ENCODE measurements at places on chromosomes 7 and 10. TPM values are rescaled to one million over a fixed set of nuclear protein-coding genes. Genes with fewer than 3 reads are reported as not detected.
A peak's percentile ranks its signal among the peaks of the same experiment; 100 is the strongest.

Gene PAX4
- total RNA-seq: not detected

Gene ZNF735
- total RNA-seq: not detected

Gene ATG9B
- total RNA-seq: not detected

Gene FAM171A1
- 26.2 TPM for total RNA-seq

Gene KLF14
- total RNA-seq: not detected

Gene SLC26A4
- 0.49 TPM for total RNA-seq

Gene CHAT
- not detected for total RNA-seq

Gene CYP2C18
- total RNA-seq: not detected

GRCh38 chr10:117130862-117131375, 7.2 kb downstream of the VAX1 start:
- no peak for DNase-seq

DNA sequence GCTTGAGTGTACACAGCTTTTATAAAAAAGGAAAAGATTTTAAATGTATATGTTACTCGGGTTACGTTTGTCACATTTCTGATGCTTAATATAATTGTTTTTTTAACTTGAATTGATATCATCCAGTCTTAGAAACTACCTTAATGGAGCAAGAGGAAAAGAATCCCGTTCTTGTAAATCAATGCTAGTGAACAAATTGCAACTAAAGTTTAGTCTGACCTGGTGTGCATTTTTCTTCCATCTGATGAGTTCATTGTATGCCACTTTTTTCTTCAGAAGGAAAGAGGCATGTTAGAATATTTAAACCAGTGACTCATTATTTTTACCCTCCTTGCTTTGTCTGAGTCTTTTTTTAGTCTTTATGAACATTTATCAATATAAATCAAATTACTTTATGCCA, 34.7 kb downstream of the NET1 start:
- DNase-seq: no peak

DNA sequence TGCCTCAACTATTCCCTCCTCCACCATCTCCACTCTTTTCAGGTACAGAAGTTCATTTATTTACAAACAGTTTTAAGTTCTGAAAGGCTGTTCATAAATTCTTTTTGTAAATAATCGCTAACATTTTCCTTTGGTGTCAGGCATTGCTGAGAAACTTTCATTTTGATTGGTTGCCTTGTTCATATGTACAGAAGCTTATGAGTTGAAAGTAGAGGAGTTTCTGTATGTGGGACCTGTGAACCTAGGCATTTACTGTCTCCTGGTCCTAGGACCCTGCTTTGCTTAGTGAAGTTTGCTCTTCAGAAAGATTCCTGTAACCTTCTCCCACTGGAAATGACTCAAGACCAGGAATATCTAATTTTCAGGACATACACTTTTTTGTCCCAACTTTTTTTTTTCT, 30.4 kb downstream of the CCSER2 start:
- DNase-seq: no peak

DNA sequence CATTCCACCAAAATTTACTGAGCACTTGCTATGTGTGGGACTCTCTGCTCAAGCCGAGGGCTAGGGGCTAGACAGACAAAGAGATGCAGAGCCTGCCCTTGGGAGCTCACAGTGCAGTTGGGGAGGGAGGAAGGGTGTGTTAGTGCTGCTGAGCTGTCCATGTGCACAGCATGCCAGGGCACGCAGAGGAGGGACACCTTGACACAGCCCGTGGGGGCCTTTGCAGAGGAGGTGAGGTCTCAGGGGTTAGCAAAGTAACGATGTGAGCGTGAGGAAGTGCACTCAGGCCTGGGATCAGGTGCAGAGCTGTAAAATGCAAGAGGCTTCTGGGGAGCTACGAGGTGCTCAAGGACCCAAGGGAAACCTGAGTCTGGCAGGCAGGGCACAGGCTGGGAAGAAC, 16.3 kb downstream of the PRKCQ start:
- DNase-seq: no peak

DNA sequence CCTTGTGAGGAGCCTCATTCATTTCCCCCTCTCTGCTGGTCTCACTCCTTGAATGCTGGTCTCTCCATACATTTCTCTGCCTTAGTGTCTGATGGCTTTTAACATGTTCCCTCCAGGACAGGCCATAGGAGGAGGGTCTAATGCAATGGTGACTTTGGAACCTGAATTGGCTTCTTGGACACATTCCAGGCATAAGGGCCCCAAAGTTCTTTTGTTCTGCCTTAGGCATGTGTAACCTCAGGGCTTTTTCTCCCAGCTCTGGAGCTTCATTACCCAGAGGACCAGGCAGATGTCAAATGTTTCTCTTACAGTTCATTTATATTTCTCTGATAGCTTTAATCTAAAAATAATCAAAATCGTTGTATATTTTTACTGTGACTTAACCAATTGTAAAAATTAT, 162.6 kb downstream of the SDK1 start:
- DNase-seq: no peak

- DNase-seq: peak; percentile 22
Measured at GRCh38 chr10:55500931-55501559, 700.0 kb upstream of the PCDH15 start.

DNA sequence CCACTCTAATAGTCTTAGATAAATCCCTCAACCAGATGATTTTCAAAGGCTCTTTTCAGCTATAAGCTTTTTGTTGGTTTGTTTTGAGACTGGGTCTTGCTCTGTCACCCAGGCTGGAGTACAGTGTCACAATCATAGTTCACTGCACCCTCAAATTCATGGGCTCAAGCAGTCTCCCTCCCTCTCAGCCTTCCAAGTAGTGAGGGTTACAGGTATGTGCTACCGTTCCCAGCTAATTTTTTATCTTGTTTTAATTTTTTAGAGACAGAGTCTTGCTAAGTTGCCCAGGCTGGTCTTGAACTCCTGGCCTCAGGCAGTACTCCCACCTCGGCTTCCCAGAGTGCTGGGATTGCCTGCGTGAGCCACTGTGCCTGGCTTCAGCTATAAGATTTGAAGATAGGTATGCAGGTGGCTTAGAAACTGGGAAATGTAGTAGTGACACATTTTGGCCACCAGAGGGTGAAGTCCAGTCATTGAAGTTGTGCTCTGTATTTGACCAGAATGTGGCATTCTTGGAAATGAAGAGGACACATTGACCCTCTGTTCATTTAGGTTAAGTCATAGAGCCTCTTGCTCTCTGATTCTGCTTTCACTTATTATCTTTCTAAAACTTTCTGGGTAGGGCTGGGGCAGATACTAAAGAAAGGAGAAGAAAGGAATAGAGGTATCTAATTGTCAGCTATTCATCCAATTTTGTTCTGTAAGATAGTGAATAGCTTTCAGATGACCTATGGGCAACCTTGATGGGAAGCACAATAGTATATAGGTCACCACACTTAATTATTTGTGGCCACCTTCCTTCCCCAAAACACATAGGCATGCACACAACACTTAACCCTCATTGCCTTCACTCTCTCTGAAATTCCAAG, 36.0 kb downstream of the R3HCC1L start:
- DNase-seq: no peak

DNA sequence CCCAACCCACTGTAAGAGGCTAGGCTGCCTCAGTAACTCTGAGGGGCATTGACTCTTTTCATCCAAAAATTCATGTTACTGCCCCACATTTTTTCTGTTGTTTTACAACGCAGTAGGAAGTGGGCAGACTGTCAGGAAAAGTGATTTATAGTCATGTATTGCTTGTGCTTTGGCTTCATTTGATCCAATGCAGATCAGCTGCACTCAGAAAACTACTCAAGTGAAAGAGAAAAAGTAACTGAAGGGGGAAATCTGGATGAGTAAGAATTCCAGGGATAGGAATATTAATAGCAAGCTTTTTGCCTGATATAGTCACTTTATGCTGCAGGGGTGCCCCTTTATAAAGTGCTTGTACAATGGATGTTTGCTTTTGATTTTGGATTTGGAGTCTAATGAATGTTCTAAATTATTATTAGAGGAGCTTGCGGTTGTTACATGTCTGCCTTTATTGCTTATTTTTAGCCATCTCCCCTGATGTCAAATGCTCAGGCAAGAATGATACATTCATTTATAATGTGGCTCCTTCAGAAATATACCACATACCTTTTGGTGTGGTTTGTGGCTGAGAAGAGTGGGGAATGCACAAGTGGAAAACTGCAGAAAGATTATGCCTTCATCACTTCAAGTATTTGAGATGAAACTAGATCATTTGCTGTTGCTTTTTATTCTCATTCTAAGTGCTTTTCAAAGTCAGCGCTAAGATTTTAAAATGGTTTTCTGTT, 86.1 kb downstream of the EGFR start:
- no peak for DNase-seq

DNA sequence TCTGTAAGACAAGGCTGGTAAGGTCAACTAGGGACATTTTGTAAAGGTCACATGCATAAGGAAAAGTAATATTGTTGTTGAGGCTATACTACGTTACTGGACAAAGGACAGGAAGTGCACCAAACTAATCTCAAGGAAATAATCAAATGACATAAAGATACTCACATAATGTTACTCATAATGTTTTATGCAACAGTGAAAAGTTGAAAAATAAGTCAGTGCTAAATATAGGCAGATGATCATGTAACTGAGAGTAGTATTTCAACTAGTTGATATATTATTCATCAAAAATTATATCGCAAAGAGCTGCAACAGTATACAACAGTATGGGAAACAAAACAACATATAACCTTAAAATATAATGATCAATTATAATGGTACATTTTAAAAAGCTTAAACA, 215.7 kb downstream of the PTN start:
- DNase-seq: no peak

DNA sequence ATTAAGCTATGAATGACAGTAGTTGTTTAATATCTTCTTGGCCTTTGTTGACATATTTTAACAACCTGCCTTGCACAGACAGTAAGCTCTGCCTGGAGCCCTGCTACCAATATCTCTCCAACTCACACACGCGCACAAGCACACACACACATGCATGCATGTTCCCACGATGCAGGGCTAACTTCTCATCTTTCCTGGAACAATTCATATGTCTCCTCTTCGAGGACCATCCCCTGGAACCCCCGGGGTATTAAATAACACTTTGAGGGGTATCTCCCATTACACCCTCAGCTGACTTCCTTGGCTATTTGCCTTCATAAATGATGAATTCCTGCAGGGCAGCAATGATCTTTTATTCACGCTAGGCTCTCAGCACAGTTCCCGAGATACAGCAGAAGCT, 258.0 kb downstream of the TRIL start:
- no peak for DNase-seq

DNA sequence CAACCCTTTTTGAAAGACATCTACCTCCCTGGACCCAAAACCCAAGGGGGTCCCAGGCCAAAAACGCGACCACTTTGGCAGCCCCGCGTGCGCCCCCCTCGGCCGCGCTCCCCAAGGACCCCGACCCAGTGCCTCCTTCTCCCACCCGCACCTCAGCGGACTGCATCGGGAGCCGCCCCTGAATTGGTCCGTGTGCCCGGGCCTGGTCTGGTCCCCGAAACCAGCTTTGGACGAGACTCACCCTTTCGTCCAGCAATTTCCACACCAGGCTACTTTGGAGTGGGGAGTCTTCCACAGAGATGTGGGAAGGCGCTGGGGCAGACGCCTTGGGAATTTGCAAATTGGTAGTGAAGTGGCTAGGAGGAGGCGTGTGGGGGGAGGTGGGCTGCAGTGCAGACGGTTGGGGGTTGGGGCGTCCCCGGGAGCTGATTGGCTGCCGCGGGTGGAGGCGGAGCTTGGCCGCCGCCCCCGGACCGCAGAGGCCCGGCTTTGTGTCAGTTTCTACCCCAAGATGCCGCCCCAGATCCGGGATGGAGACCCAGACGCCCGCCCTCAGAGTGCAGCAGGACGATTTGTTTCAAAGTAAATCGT, 16.9 kb downstream of the TCAF1 start:
- peak; percentile 76 for DNase-seq

GRCh38 chr10:119654540-119654939, 3.4 kb downstream of the BAG3 start:
- DNase-seq: peak; percentile 70

- no peak for DNase-seq
Measured at GRCh38 chr7:78355834-78356233, 557.3 kb downstream of the PHTF2 start.

DNA sequence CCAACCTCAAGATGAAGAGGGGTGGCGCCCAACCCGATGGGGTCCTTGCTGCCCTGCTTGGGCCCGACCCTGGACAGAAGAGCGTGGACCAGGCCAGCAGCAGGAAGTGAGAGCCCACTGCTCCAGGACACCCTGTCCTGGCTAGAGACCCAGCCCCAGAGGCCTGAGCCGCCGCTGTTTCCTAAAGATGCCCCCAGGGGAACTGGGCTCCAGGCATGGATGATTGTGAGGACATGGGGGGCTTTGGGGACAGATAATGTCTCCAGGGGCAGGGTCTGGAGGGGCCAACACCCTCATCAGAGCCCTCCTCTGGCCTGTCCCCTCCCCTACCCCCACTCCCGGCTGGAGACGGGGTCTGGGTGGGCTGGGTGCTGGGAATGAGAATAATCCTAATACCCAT, 71.7 kb downstream of the MYL10 start:
- DNase-seq: no peak

DNA sequence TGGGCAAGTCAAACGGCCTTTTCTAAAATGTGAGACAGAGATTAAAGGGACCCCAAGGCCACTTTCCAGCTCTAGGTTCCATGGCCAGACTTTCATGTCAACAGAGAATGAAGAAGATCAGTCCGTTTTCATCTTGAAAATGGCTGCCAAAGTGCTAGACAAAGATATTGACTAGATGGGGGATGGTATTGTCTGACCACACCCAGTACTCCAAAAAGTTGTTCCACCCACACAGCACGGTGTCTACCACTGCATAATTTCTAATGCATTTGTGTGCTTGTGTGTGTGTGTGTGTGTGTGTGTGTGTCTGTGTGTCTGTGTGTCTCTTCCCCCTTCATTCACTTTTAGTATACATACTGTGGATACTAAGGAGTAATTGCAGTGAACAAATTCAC, 1.3 kb downstream of the COL1A2 start:
- DNase-seq: peak; percentile 44

- DNase-seq: no peak
Measured at GRCh38 chr10:126969310-126969709, 64.1 kb downstream of the DOCK1 start.

DNA sequence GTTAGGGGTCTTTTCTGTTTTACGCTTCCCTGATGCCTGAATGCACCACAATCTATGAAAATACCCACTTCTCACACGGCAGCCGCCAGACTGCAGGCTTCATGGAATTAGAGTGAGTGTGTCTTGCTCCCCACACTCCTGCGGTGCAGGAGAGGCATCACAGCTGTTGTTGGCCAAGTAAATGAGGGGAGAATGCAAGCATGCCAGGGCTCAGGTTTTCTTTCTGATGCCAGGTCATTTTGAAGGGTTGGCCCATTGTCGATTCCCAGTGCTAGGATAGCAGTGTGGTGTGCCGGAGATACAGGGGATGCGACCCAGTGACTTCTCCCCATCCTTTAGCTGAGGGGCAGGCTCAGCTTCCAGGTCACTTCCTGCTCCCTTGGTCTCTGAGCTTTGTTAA, 16.3 kb downstream of the CXCL12 start:
- DNase-seq: no peak
